CD4-positive, alpha-beta T cell (primary cell): ENCODE measurements at places on chromosomes 3 and 15. TPM values are rescaled to one million over a fixed set of nuclear protein-coding genes. Genes with fewer than 3 reads are reported as not detected.

The POU1F1 gene
- not detected for total RNA-seq

The ZNF860 gene
- total RNA-seq, result not detected

The ADGRG7 gene
- total RNA-seq, result not detected

The HESX1 gene
- total RNA-seq, result not detected

The EBLN2 gene
- total RNA-seq, result 14.8 TPM

The UROC1 gene
- not detected for total RNA-seq

The DCLK3 gene
- total RNA-seq, result not detected

The PDHB gene
- total RNA-seq, result 31.5 TPM

The APBA2 gene
- total RNA-seq, result 123 TPM

The ITGA11 gene
- 0.20 TPM for total RNA-seq

The EHHADH gene
- total RNA-seq, result 0.52 TPM

The BOC gene
- total RNA-seq, result not detected

The GPR15 gene
- total RNA-seq, result 9.6 TPM

GRCh38 chr3:184727357-184728009, 15.6 kb upstream of the MAGEF1 start:
- DNase-seq, result peak; percentile 22

DNA sequence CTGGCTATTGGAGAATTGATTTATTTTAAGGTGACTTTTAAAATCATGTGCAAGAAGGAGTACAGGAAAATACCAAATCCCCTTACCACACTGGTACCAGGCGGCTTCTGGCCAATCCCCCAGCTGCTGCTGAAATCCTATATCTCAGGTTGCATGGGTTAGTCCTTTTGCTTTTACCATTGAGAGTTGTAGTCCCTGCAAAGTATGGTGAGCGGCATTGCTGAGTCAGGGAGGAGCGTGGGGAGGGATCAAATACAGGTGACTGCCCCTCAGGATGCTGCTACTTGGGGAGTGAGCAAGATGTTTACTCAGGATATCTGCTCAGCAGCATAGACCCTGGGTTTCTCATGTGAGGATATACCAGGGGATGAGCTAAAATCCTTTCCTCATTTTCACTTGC, 131.9 kb upstream of the STAC start:
- DNase-seq, result no peak

GRCh38 chr3:120802916-120803315, 60.4 kb downstream of the GTF2E1 start:
- DNase-seq, result no peak

DNA sequence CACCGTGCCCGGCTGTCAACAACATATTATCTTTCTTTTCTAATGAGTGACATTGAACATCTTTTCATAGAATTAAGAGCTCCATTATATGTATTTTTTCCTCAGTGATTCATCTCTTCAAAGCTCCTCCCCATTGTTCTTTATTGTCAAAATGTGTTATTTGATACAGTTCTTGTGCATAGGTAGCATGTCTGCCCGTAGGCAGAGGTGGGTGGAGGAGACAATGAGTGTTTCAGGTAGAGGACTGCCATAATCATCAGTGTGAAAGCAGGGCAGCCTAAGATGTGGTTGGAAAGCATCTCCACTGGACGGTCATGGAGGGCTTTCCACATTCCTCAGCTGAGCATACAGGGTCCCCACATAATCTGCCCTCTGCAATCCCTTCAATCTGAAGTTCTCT, 452.0 kb upstream of the MCTP2 start:
- DNase-seq, result no peak

DNA sequence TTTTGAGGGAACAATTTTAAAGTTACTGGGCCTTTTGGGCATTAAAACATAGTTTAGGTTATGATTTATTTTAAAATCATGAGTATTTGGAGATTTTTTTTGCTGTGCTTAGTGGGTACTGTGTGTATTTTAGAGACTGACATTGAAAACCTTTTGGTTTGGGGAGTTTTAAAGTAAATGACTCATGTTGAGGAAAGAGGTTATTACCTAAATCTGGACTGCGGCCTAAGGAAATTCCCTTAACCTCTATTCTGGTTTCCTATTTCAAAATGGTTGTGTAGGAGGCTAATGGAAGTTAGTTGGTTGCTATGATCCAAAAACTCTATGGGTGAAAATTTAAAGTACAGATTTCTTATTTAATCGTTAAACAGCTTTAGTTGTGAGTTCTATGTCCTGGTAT, 57.3 kb upstream of the DPH6 start:
- DNase-seq, result no peak

DNA sequence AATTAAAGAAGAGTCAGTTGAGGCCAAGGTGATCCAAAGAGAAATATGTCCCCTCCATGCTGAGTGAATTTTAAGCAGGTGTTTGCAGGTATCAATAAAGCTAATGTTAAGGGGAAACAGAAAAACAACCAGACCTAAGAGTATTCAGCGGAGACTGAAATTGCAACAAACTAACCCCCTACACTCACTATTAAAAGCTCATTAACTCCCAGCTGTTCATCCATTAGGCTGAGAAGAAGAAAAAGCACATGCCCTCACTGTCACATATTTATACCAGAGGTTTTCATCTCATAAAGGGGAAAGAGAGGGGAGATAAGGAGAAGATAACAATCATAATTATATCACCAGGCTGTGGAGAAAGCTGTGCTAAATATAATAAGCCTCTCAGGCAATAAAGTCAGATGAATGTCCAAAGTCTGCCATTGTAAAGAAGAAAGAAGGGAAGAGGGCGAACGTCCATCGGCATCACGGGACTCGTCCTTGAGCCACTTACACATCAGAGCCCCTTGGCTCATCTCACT, 145.2 kb downstream of the TAFA4 start:
- DNase-seq, result no peak

DNA sequence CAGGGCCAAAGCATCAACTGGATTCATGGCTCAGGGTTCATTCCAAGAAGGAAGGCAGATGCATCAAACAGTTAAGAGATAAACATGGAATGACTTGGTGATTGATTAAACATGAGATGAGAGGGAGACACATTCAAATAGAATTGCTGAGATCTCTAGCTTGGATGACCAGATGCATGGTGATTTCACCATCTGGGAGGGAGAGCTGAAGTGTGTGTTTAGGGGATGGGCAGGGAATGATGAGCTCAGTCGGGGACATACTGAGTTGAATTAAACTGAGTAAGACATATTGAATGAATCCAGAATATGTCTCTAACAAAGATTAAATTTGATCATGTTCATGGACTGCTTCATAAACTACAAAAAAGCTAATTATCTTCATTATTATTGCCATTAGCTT, 35.5 kb downstream of the CADPS start:
- DNase-seq, result no peak

DNA sequence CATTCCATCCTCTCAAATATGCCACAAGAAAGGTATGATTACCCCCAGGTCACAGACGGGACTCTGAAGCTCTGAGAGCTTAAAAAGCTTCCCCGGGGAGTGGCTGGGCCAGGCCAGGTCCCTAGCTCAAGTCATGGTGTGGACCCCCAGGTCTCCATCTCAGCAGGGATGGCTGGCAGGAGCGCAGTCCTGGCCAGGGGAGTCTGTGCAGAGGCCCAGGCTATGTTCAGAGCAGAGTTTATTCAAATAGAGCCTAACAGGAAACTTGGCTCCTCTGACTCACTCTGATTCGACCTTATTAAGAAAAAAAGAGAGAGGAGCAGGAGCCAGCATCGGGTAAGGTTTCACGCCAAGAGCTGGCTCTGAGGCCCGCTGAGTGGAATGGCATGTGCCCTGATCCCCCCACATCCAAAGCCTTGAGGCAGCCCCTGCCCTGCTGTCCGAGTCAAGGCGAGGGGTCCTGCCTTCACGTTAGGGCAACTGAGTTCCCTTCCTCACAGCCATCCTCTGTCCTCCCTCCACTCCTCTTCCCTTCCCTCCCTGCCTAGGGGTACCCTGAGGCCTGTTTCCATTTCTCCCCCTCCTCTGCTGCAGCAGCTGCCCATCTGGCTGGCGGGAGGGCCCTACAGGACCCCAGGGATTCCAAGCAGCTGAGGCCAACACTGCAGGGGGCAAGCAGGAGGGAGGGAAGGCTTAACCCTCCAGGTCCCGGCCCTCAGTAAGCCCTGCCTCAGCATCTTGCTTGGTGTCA, 1.9 kb upstream of the LOXL1 start:
- DNase-seq, result peak; percentile 54

- DNase-seq, result no peak
These were observed 162.5 kb downstream of the FNDC3B start for GRCh38 chr3:172201870-172202236.

DNA sequence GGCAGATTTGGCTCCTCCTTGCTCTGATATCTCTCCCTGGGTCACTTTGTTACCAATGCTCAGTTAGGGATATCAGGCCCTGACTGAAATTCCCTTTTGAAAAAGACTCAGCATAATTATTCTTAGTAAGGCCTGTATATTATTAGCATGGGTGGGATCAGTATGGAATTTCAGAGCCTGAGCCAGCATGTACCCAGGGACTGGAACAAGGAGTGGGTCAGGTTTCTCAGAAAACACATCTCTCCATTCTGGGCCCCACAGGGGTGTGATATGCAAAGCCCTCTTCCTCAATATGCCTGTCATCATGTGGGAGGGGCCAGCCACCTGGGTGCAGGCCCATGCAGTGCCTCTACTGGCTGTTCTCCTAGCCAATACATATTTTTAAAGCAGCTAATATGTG, 423.2 kb downstream of the EPHB1 start:
- no peak for DNase-seq

GRCh38 chr15:46703020-46703861, 1014.1 kb upstream of the SEMA6D start:
- DNase-seq, result no peak

DNA sequence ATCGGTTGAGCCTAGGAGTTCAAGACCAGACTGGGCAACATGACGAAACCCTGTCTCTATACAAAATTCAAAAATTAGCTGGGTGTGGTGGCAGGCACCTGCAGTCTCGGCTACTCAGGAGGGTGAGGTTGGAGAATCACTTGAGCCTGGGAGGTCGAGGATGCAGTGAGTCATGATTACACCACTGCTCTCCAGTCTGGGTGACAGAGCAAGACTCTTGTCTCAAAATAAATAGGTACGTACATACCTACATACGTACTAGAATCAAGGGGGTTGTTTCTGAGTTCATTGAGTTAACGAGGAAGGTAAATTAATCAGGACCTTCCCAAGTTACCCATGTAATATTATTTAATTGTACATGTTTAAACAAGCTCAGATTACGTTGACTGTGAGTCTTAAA, 97.5 kb downstream of the CHL1 start:
- no peak for DNase-seq

GRCh38 chr3:12815719-12816118, 19.2 kb downstream of the CAND2 start:
- DNase-seq, result no peak

DNA sequence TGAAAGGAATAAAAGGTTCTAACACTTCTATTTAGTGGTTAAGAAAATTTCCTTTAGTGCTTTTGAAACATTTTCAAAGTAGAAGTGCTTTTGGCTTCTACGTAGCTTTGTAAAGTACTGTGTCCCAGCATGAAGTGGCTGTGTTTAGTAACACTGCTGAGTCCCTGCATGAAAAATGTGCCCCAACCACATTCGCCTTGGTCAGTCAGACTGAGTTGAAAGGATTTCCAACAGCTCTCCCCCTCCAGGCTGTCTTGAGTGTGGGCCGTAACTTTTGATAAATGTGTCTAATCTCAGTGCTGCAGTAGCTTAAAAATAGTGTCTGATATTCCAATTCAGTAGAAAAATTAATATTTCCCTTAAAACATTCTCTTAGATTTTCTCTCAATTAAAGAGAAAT, 115.0 kb downstream of the NR1D2 start:
- no peak for DNase-seq

DNA sequence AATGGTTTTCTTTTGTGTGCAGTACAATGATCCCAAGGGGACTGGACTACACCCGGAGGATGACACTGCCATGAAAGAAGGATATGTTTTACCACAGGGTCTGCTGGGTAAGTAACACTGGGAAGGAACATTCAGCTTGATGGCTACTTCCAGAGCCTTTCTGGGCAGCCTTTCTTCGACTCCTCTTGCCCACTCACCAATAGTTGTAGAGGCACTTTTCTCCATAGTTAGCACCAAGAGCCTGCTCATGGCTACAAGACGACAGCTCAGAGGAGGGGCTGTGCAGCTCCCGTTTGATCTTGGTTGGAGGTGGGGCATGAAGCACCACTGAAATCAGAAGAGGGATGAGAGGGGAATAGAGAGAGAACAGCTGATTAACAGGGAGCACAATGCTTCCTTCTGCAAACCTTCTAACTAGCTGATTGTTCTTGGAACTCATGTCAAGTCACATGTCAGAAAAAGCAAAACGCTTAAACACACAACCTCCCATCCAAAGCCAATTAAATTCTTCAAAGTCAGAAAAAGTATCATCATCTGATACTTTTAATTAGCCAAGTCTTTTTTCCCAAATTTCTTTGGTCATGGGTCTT, 27.9 kb downstream of the ETV5 start:
- no peak for DNase-seq

GRCh38 chr15:70741677-70742293, 21.6 kb downstream of the UACA start:
- DNase-seq, result no peak
